GM20000 (cell line): ENCODE measurements at places on chromosomes 13 and 19.

GRCh38 chr19:38666663-38667511 lies 19.4 kb downstream of the ACTN4 start:
- peak; percentile 70 for DNase-seq

DNA sequence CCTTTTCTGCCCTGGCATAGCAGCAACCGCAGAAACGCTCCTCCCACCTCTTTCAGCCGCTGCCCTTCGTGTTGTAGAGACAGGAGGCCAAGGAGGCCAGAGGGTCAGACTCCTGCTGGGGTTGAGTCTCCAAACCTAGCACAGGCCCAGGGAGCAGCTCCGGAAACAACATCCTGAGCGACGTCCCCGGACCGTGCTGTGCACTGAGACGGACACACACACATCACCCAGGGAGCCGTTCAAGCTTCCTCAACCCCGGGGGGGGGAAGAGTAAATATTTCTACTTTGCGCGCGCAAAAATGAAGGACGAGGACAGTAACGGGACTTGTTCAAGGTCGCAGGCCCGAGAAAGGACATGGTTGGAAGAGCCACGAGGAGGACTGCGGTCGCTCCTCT lies 657 bp downstream of the ZNF550 start:
- DNase-seq: peak; percentile 45

DNA sequence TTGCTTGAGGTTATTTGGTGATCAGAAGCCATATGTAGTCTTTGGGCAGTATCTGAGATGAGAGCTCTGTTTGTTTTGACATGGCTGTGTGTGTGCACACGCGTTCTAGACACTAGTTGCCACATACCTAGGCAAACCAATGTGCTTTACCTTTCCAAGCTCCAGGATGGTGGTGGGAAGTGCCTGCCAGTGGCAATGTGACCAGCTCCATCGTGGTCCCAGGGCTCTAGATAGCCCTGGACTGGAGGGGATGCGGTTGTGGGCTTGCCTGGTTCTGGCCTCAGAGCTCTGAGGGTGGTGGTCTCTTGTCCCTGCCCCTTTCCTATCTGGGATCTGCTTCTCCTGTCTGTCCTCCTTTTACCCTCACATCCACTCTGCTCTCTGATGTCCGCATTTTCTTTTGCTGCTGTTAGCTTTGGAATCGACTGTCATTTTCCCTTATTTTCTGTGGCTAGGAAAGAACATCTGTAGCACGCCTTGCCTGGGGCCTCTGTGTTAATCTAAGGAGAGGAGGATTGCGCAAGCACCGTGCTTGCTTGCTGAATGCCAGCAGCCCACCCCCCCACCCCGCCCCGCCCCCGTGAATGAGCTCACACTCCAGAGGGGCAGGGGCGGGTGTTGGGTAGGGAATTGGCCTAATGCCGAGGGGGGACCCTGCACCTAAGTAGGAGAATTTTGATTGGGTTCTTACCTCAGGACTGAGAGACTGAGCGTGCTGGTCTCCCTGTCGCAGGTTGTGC lies 89.5 kb downstream of the ARHGEF7 start:
- DNase-seq: no peak

GRCh38 chr13:85316506-85317025 lies 482.7 kb downstream of the SLITRK6 start:
- DNase-seq: no peak

GRCh38 chr19:29872224-29872731 lies 60.5 kb downstream of the CCNE1 start:
- DNase-seq: peak; percentile 41

- no peak for DNase-seq
Measured at GRCh38 chr13:100447831-100448230, 140.8 kb downstream of the GGACT start.

GRCh38 chr19:400976-401865 lies 7.7 kb downstream of the C2CD4C start:
- DNase-seq: no peak

DNA sequence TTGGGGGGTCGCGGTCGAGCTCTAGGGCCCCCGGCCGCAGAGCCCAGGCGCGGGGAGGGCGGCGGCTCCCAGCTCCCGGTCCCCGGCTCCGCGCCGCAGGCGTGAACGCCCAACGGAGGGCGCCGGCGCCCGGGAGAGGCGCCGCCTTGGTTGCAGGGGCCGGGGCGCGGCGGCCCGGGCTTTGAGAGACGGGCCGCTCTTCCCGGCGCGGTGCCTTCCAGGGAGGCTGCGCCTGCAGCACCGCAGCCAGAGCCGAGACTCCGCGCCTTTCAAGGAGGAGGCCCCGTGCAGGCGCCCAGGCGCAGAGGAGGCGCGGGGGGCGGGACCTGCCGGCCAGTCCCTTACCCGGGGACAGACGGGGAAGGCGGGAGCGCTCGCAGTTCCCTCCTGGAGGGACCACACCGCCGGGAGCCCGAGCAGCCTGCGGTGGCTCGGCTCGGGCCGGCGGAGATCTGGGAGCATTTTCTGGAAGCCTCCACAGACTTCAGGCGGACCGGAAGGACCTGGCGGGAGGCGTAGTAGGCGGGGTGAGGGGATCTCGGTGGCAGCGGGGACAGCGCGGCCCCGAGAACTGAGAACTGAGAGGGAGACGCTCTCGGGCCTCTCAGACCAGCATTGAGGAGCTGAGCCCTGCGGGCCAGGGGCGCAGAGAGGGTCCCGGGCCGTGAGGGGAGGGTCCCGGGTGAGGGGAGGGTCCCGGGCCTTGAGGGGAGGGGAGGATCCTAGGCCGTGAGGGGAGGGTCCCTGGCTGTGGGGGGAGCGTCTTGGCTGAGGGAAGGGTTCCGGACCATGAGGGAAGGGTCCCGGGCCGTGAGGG lies 25.5 kb upstream of the MCF2L start:
- DNase-seq: peak; percentile 55
